Stimulated activated CD4-positive, alpha-beta T cell treated with anti-CD3 and anti-CD28 coated beads, Interleukin-15, amount 100 ng/mL, for 1 hour (primary cell): ENCODE measurements at places on chromosomes 1 and 21.

GRCh38 chr1:89832496-89833127, 11.8 kb downstream of the LRRC8D start:
- no peak for DNase-seq

GRCh38 chr1:45365051-45365450, 24.8 kb upstream of the MUTYH start:
- no peak for DNase-seq

- DNase-seq: no peak
Measured at GRCh38 chr1:90201467-90202358, 206.8 kb downstream of the ZNF326 start.

DNA sequence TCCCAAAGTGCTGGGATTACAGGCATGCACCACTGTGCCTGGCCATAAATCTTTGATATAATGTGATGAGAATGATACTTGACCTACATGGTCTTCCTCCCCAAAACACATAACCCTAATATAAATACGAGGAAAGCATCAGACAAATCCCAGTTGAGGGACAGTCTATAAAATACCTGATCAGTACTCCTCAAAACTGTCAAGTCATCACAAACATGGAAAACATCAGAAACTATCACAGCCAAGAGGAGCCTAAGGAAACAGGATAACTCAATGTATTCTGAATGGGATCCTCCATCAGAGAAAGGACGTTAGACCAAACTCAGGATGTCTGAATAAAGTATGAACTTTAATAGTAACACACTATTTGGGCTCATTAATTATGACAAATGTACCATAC, 172.4 kb downstream of the NTPCR start:
- DNase-seq: no peak

GRCh38 chr1:59388191-59388590, 91.3 kb downstream of the FGGY start:
- no peak for DNase-seq

GRCh38 chr1:33096363-33097005, 15.5 kb downstream of the AZIN2 start:
- DNase-seq: no peak

- DNase-seq: no peak
Measured at GRCh38 chr1:43660355-43660754, 10.4 kb downstream of the KDM4A start.

- DNase-seq: no peak
Measured at GRCh38 chr1:1941211-1941841, 22.2 kb upstream of the TMEM52 start.

DNA sequence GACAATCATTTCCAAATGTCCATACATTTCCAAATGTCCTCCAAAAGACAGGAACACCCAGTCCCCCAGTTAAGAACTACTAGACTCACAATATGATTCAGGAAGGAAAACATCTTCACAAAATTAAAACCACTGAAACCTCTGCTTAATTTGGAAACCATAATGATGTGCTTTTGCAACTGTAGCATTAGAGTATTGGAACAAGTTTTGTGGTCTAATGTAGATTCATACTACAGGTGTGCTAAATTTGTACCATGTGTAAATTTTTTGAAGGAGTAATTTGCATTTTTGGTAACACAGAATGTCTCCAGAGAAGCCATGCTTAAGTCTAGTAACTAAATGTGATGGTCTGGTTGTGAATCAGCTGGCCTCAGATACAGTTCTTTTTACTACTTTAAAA, 129.6 kb downstream of the DPYD start:
- no peak for DNase-seq

GRCh38 chr1:59685101-59685500, 129.6 kb upstream of the HOOK1 start:
- no peak for DNase-seq

DNA sequence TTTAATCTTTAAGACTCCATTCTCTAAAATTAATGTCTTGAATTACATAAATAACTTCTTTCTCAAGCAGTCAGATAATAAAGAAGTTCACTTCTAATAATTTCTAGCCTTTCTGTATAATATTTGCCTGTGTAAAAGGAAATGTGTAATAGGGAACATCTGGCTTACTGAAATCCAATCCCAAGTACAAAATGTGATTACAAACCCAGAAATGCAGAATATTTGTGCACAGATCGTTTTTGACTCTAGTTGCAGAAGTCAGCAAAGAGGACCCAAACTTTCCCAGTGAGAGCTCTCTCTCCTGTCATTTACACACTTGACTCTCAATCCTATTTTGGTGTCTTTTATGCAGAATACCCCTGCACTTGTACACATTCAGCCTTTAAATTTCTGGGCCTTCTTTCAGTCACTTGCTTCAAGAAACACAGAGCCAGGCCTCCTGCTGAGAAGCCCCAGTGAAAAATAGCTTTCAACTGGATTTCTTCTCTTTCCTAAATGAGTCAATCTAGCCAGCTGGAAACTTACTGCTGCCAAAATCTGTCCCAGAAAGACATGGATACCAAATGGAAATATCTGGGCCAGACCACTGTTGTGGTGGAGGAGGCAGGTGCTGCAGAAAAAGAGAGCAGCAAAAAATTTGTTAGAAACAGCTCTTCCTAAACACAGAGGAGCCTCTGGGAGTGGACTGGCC, 68.5 kb upstream of the ADAM30 start:
- no peak for DNase-seq

GRCh38 chr21:34642211-34643075, 26.4 kb upstream of the CLIC6 start:
- DNase-seq: no peak

- DNase-seq: no peak
Measured at GRCh38 chr1:229874609-229875008, 192.4 kb upstream of the GALNT2 start.

DNA sequence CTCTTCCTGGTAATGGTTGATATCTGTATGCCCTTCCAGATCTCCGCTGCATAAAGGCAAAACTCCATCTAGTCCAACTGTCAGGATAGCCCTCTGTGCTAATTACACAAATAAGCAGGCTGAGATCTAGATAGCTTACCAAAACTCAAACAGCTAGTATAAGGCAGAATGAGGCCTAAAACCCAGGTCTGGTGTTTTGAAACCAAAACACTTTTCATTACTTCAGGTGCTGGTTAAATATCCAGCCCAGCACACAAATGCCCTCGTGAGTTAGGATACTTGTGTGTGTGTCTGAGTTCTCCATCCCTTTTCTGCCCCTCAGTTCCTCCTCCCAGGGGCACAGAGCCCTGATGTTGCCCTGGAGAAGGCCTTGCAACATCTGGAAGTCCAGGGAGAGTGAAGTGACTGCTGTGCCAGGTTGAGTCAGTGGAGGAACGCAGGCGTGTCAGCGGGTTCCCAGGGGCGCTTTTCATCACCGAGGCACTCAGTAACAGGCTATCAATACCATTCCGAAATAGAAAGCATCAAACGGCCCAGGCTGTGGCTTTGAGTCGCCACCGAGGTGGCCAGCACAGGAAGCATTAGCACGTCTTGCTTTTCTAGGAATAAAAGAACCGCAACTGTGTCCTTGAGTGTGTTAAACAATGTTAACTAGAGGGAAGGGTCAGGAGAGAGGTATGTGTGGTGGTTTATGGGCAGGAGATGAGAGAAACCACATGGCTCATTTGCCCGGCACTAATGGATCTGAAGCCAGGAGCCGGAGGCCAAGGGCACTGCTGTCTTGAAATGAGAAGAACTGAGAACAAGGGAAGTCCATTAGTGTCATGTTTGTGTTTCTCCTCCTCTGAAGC, 90.7 kb upstream of the WLS start:
- DNase-seq: no peak

GRCh38 chr1:201566529-201566823, 27.5 kb downstream of the NAV1 start:
- no peak for DNase-seq

- DNase-seq: no peak
Measured at GRCh38 chr1:9689971-9690381, 38.4 kb downstream of the PIK3CD start.

- no peak for DNase-seq
Measured at GRCh38 chr1:171935664-171936063, 94.4 kb downstream of the DNM3 start.

- DNase-seq: no peak
Measured at GRCh38 chr1:234322979-234323378, 50.3 kb upstream of the COA6 start.

- no peak for DNase-seq
Measured at GRCh38 chr1:1752636-1753606, 25.3 kb downstream of the NADK start.

DNA sequence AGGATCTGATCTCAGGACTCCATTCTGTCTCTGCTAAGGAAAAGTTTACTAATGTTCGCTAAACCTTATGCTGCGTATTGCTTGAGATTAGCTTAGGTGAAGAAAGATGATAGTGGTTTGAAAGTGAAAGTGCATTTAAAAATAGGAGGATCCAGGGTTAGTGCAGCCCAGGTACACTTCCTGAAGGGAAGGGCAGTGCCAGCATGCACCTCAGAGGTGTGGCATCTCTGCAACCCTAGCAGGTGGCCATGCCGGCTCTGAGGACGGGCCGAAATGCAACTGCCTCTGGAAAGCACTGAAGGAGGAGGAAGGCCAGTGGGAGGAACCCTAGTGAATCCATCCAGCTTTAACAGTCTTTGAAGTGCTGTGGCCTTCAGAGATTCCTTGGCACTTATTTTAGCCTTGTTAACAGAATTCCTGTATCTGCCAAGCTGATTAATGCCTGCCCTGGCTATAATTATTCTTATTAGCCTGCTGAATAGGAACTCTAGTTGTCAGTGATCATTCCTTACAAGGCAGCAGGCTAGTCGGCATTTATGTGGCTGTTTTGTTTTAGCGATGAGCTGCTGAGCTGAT, 5.5 kb downstream of the PTGFRN start:
- no peak for DNase-seq

DNA sequence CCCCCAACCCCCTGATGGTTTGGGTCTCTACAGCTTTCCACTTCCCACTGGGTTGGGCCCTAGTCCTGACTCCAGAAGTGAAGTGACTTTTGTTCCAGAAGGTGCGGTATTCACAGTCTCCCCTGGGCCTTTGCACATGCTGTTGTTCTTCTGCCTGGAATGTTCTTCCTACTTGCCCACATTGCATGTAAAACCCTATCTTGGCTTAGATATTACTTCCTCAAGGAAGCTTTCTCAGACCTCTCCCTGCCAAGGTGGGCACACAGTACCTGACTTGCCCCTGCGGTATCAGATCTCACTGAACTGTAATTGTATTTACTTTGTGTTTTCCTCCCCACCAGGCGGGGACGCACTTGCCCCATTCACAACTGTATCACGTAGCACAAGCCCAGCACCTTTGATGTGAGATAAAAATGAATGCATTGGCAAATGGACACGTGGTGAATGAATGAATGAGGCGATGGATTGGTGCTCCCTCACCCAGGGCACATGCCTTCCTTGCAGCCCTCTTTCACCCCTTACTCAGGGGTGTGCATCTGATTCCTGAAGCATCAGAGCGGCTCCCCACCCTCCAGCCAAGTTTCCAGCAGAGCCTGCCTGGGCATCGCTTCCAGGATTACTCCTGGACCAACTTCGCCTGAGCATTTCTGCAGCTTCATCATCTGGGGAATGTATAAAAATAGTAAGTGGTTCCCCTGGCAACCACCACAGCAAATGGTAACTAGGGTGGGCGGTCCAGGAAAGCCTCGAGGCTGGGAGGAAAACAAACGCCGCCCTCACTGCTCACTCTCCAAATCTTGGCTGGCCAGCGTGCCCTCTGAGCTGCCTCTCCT, 19.8 kb downstream of the NENF start:
- no peak for DNase-seq

GRCh38 chr1:8731162-8731561, 86.3 kb downstream of the RERE start:
- no peak for DNase-seq

- no peak for DNase-seq
Measured at GRCh38 chr1:51738681-51739080, 121.8 kb downstream of the OSBPL9 start.

GRCh38 chr1:34777519-34778321, 3.3 kb upstream of the GJB3 start:
- DNase-seq: no peak

- DNase-seq: no peak
Measured at GRCh38 chr1:165497069-165498013, 46.5 kb upstream of the LRRC52 start.

DNA sequence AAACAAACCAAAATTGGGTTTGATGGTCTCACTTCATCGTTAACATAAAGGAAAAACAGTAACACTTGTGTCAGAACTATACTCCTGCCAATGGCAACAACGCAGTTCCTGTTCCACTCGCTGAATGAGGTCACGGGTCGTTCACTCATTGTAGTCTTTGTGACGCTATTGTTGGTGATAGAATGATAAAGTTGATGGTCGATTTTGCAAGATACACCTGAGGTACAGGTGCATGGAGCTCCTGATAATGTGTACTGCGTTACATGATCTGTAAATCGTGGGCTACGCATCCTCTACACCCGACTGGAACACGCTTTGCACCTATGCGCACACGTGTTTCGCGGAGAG, 391 bp upstream of the CENPS start:
- DNase-seq: no peak

- no peak for DNase-seq
Measured at GRCh38 chr1:61616830-61617229, 108.1 kb downstream of the TM2D1 start.

DNA sequence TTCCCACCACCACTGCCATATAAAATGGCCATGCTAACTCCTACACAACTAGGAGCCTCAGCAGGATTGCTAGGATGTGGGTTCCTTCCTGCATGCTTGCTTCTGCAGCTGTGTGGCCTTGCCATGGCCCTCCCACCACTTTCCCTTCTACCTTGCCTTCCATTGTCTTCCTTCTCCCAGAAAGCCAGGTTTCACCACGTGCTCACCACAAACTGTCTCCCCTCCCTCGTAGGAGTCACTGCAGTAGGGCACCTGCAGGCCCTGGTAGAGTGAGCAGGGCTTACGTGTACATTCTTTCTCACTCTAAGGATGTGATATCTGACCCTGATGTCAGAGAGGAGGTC, 3.7 kb downstream of the C1orf226 start:
- no peak for DNase-seq

GRCh38 chr1:13461977-13462376, 51.7 kb downstream of the PRAMEF20 start:
- no peak for DNase-seq
